ENCODE measurements at places on chromosomes 11 and 22.

- no peak for DNase-seq
Observed at GRCh38 chr11:119713359-119714040, 15.5 kb downstream of the NECTIN1 start.

DNA sequence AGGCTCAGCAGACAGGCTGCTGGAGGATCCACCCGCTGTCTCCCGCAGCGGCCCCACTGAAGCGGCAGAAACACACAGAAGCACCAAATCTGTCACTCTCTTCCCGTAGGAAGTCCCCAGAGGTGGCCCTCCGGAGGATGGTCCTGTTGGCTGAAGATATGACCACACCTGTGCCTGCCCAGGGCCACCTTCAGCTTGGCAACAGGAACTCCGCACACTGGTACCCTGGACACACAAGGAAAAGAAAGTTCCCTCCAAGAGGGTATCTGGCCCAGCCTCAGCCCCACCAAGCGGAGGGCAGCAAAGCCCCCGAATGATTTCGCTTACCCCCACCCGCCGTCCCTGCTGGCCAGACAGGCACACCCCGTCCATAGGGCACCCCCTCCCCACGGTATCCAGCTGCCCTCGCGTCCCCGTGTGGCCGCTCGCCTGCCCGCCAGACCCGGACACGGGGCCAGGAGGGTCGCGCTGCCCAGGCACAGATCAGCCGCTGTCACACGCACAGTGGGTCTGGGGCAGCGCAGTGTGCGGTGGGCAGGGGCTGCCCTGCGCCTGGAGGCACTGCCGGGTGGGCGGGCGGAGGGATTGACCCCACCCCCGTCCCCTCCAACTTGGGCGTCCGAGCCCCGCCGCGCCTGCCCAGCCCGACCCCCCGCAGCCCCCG is 7.0 kb downstream of the RASSF7 start:
- no peak for DNase-seq

DNA sequence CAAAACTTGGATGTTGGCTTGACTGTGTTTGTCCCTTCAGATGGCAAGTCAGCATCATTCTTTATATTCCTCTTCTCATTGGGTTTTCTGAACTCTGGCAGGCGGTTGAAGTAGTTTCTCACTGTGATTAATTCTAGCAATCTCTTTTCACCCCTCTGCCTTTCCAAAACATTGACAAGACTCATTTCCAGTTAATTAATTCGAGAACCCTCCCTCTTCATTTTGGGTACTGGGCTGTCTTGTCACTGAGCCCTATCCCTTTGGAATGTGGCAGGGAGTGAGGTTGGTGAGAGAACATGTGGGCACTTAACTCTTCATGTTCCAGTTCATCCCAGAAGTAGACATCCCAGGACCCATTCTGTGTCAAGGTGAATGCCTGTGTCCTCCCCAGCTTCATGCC is 133.0 kb downstream of the WNT7B start:
- DNase-seq = no peak

- no peak for DNase-seq
Observed at GRCh38 chr11:96006037-96006436, 82.1 kb upstream of the MTMR2 start.

GRCh38 chr11:19728436-19728835 is 15.8 kb downstream of the NAV2 start:
- no peak for DNase-seq

GRCh38 chr22:25492841-25493734 is 71.4 kb upstream of the GRK3 start:
- no peak for DNase-seq

GRCh38 chr11:18322818-18323570 is 627 bp downstream of the GTF2H1 start:
- DNase-seq = no peak

DNA sequence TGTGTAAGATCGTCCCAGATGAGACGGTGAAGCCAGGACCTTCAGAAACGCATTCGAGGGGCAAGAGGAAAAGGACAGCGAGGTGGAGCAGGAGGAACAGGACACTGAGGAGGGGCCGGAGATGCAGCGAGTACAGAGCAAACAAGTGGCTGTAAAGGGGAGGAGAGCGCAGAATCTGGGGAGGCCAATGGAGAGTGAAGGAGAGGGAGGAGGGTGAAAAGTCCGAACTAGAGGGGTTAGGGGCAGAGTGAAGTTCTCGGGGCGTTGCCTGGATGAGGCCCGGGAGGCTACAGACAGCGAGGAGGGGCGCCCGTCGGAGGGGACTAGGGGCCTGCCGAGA is 8.8 kb upstream of the PPIL2 start:
- no peak for DNase-seq

- no peak for DNase-seq
Observed at GRCh38 chr11:46612326-46612725, 4.7 kb downstream of the HARBI1 start.

DNA sequence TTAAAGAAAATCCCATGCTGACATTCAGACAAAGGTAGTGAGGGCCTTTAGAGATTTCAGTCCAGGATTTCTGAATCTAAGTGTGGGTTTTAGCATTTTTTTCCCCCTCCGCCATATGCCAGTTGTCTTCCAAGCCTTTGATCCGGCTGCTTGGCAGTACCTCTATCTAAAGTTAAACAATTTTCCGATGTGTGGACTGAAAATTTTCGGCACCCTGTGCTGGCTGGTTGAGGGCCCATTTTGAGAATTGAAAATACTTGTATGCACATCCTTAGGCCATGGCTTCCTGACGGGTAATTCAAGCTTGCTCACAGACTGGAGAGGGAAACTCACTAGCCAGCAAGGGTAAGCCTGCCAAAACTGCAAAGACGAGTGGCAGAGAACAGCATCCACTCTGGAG is 131.9 kb upstream of the NARS2 start:
- DNase-seq = no peak

DNA sequence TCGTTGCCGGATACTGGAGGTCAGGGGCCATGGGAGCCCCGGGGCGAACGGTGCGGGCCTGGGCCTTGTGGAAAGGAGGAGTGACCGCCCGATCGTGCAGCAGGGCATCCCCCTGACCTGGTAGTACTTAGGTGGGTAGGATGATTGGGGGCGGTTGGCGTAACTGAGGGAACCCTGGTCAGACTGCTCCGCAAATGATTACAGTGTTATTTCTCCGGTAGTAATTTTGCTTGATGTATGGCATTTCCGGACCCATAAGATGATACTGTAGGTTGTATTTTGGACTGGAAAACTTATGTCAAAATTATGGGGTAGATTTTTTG is 762 bp downstream of the MTMR3 start:
- no peak for DNase-seq

GRCh38 chr11:84819128-84819527 is 808.0 kb downstream of the DLG2 start:
- DNase-seq = no peak

- DNase-seq = peak; percentile 55
Observed at GRCh38 chr22:40036591-40037225, 42.0 kb downstream of the FAM83F start.

- no peak for DNase-seq
Observed at GRCh38 chr11:67449116-67449844, 3.2 kb downstream of the GPR152 start.

DNA sequence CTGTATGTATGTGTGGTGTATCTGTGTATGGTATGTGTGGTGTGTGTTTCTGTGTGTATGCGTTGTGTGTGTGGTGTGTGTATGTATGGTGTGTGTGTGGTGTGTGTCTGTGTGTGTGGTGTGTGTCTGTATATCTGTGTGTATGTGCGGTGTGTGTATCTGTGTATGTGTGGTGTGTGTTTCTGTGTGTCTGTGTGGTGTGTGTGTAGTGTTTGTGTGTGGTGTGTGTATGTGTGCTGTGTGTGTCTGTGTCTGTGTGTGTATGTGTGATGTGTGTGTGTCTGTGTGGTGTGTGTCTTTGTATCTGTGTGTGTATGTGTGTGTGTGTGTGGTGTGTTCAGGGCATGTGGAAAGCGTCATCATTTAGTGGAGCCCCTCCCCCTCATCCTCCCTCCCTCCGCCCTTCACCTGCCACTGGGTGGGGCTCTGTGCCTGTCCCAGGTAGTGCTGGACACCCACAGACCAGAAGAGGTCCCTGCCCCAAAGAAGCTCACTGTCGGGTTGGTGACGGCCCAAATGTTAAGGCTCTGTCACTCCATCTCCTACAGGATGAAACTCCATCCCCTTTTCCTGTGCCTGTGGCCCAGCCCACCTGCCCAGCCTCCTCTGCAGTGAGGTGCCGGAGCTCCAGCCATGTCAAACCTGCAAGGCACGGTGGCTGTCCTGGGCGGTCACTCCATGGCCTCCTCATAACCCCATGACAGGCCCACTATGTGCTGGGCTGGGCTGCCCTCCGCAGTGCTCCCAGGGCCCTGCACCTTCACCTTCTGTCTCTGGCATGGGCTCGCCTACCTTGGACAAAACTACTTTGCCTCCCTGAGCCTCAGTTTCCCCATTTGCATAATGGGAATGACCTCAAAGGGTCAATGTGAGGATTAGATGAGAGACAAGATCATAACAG is 23.4 kb upstream of the SHISAL1 start:
- no peak for DNase-seq

DNA sequence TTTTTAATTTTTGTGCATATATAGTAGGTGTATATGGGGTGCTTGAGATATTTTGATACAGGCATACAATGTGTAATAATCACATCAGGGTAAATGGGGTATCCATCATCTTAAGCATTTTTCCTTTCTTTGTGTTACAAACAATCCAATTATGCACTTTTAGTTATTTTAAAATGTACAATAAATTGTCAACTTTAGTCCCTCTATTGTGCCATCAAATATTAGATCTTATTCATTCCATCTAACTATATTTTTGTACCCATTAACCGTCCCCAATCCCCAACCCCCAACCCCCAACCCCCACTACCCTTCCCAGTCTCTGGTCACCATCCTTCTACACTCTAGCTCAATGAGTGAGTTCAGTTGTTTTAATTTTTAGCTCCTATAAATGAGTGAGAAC is 335.1 kb upstream of the C11orf87 start:
- no peak for DNase-seq

GRCh38 chr11:68798221-68798813 is 43.4 kb downstream of the CPT1A start:
- DNase-seq = no peak

GRCh38 chr22:30104501-30105156 is 24.4 kb downstream of the HORMAD2 start:
- DNase-seq = no peak

DNA sequence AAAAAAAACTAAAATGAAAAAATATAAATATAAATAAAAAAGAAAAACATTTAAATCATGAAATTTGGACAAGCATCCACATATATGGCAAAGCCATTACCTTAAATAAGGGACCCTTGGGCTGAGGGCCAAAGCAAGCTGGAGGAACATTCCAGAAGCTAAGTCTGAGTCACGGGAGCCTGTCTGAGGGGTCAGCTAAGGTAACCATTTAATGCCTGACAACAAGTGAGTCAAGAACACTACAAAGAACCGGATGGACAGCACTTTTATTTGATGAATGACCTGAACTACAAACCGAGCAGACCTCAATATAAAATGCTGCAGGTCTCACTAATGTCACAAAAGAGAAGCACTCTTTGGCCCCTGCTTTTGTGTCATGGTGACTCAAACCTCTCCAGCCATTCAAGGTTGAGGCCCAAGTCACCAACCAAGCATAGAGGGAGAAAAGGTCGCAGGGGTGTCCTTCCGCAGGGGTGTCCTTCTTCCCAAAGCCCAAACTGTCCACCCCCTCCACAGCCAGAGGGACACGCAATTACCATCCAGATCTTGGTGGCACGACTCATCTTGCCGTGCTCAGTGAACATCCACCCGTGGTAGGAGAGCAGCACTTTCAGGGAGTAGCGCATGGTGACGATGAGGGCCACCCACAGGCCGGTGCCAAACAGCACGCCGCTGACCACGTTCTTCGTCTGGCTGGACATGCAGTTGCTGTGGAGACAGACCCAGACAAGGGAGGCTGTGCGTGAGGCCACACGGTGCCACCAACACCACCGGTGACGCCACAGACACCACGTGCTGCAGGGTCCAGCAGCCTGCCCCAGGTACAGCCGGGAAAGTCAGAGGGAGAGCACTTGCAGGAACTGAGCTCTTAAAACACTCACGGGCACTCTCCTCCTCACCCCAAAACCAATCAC is 34.5 kb downstream of the CPT1A start:
- DNase-seq = no peak

DNA sequence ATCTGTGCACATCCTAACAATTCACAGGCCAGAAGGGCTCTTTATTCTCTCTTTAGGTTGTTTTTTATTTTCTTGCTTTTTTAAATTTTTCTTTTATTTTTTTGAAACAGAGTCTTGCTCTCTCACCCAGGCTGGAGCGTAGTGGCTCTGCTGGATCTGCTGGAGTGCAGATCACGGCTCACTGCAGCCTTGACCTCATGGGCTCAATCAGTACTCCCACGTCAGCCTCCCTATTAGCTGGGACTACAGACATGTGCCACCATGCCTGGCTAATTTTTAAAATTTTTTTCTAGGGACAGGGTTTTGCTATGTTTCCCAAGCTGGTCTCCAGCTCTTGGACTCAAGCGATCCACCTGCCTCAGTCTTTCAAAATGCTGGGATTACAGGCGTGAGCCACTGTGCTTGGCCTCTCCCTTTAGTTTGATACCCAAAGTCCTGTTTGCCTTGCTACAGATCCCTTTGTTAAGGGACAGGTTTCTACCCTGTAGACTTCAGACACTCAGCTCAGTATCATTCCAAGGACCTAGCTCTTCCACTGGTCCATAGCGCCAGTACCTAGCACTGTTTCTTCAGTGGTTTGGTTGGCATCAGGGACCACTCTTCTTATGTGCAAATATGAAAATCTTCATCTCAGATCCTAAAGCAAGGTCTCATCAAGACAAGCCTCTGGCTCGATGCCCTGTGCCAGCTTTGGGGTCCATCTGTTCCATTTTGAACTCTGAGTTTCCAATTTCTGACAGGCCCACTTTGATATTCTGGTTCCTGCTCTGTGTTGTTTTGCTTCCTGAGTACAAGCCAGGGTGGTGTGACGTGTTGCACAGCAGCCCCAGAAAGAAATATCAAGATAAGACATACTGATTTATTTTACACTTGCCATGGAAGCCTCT is 211.7 kb downstream of the FAT3 start:
- no peak for DNase-seq

- DNase-seq = no peak
Observed at GRCh38 chr11:44361813-44362212, 51.9 kb upstream of the ALX4 start.

DNA sequence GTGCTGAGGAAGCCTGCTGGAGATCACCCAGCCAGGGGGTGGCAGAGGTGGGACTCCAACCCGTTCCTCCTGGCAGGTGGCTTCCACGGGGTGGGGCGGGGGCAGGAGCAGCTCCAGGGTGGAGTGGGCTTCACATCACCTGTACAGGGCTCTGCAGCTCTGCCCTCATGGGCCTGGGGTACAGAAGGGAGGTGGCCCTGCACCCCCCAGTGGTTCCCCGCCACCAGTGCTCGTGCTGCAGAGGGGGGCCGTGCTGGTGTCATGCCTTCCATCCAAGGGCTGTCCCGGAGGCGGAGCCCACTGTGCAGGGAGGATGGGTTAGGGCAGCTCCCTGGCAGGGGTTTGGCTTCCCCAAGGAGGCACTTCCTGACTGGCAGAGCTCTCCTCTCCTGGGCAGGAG is 76.4 kb upstream of the SHISAL1 start:
- DNase-seq = no peak

Measured in left cardiac atrium (tissue), 4 donors.